ENCODE measurements at places on chromosomes 1 and 21. TPM values are rescaled to one million over a fixed set of nuclear protein-coding genes. Genes with fewer than 3 reads are reported as not detected.

CA6 gene
- 3.5 TPM for total RNA-seq

SETSIP gene
- not detected for total RNA-seq

SPRR2G gene
- not detected for total RNA-seq

OLIG2 gene
- total RNA-seq, result not detected

KCNE1 gene
- not detected for total RNA-seq

CELA2B gene
- total RNA-seq, result not detected

EVA1C gene
- 11.1 TPM for total RNA-seq

DNA sequence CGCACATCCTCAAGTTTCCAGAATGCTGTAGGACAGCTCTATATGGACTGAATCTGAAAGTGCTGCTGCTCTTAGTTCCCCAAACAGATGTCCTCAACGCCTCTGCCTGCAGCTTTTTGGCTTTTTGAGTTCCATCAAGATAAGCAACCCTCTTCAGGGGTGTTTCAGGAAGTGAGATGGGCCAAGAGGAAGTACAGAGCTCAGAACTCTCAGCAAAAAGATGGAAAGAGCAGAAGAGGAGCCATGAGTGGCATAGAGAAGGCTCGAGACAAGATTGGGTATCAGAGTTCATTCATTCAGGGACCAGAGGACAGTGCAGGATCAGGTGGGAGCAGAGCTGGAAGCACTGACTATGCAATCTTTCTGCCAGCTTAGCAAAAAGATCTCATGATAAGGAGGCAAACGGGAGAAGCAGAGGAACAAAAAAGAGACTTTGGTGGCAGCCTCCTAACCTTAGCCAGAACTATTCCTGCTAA, at the start of the genes ADORA3 and TMIGD3:
TSS of gene ADORA3 (minus strand) at position 49 of the 476 bp plus-strand sequence. CDS start 279 bp downstream, outside the sequence.
TSS of gene TMIGD3 (minus strand) at position 49 of the 476 bp plus-strand sequence. CDS start 279 bp downstream, outside the sequence.
- DNase-seq, result no peak
- no peak within 1 kb of the TSS for H3K4me3 ChIP-seq
- no peaks in the 10 kb centered on the region for H3K27me3 ChIP-seq
- H3K27ac ChIP-seq, result no peak within 1 kb of the TSS
- peaks cover 48% of the 10 kb centered on the region for H3K4me1 ChIP-seq

GRCh38 chr1:215031392-215031791, 51.1 kb upstream of the KCNK2 start:
- no peak overlapping the region for H3K27ac ChIP-seq
- no peaks in the 10 kb centered on the region for H3K4me1 ChIP-seq
- no peak overlapping the region for H3K4me3 ChIP-seq
- H3K36me3 ChIP-seq, result no peaks in the 10 kb centered on the region
- peaks cover 5% of the 10 kb centered on the region for H3K27me3 ChIP-seq

GRCh38 chr1:176878750-176879536, 285.6 kb downstream of the ASTN1 start:
- H3K4me3 ChIP-seq, result no peak overlapping the region
- no peaks in the 10 kb centered on the region for H3K36me3 ChIP-seq
- H3K27ac ChIP-seq, result no peak overlapping the region

DNA sequence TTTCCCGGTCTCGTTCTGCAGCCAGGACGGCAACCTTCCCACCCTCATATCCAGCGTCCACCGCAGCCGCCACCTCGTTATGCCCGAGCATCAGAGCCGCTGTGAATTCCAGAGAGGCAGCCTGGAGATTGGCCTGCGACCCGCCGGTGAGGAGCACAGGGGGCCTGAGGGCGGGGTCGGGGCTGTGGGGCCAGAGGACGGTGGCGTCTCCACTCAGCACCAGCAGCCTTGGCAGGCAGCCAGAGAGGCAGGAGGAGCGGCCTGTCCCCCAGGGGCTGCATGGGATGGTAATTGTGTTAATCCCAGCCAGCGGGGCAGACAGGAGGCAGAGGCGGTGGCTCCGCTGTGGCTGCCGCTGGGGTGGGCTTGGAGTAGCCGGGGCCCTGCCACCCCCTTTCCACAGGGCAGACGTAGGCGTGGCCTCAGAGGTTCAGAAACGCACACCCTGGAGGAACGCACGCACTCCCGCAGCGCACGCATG, 12.1 kb downstream of the SAMD11 start:
- no peak for DNase-seq
- no peak overlapping the region for H3K4me3 ChIP-seq
- no peaks in the 10 kb centered on the region for H3K36me3 ChIP-seq
- H3K27ac ChIP-seq, result no peak overlapping the region
- H3K27me3 ChIP-seq, result peaks cover 26% of the 10 kb centered on the region

GRCh38 chr1:231596337-231596791, 30.2 kb upstream of the DISC1 start:
- no peaks in the 10 kb centered on the region for H3K27me3 ChIP-seq
- no peak overlapping the region for H3K4me3 ChIP-seq
- H3K4me1 ChIP-seq, result peaks cover 10% of the 10 kb centered on the region

DNA sequence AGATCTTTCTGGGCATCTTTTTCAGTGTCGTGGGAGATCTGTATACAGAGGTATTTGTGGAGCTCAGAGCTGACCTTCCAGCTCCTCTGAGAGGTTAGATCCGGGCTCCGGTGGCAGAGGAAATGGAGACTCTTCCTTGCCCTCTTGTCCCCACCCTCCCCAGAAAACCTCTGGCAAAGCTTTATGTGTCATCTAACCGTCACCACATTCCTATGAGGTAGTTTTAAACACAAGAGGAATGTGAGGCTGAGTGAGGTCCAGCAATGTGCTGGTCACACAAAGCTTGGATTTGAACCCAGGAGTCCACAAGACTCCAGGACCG, 1.2 kb downstream of the CD160 start:
- H3K4me3 ChIP-seq, result peak overlapping the region; percentile 72
- no peaks in the 10 kb centered on the region for H3K36me3 ChIP-seq
- DNase-seq, result no peak
- H3K4me1 ChIP-seq, result peaks cover 38% of the 10 kb centered on the region
- H3K27me3 ChIP-seq, result peaks cover 12% of the 10 kb centered on the region
- peak overlapping the region; percentile 60 for H3K27ac ChIP-seq

DNA sequence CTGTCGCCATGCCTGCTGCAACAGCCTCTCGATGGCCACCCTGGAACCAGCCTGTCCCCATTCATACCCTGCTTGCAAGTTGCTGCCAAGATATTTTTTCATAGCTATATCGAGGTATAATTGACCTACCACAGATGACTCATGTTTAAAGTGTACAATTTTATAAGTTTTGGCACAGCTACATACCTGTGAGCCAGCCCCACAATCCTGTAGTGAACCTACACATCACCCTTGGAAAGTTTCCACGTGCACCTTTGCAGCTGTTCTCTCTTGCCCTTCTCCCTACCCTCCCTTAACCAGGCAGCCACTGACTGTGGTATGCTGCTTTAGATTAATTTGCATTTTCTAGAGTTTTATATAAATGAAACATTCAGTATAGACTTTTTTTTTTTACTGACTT, 23.0 kb upstream of the KCNJ6 start:
- peaks cover 3% of the 10 kb centered on the region for H3K27me3 ChIP-seq
- no peak for DNase-seq
- no peaks in the 10 kb centered on the region for H3K4me1 ChIP-seq
- no peak overlapping the region for H3K4me3 ChIP-seq
- no peak overlapping the region for H3K27ac ChIP-seq
- H3K36me3 ChIP-seq, result no peaks in the 10 kb centered on the region

DNA sequence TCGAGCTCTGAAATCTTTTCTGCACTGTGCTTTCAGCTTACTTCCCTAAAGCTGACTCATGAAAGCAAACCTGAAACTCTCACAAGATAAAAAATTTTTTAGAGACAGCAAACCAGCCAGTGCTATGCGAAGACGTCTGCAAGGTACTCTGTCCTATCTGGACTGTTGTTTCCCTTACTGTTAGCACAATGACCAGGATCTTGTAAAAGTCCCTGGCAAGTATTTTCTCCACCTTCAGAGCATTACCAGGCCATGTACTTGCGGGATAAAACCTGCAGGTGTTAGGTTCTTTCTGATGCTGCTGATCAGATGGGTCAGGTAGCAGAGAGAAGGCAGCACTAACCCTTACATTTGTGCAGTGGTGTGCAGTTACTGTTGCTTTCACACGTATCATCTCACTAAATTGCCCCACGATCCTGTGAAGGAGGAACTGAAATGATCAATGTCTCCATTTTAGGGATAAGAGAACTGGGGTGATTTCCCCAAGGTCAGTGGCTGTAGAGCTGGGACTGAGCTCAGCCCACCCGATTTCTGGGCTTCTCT, 56.6 kb downstream of the PLXNA2 start:
- no peak overlapping the region for H3K27ac ChIP-seq
- H3K4me3 ChIP-seq, result no peak overlapping the region
- H3K27me3 ChIP-seq, result peaks cover 10% of the 10 kb centered on the region

DNA sequence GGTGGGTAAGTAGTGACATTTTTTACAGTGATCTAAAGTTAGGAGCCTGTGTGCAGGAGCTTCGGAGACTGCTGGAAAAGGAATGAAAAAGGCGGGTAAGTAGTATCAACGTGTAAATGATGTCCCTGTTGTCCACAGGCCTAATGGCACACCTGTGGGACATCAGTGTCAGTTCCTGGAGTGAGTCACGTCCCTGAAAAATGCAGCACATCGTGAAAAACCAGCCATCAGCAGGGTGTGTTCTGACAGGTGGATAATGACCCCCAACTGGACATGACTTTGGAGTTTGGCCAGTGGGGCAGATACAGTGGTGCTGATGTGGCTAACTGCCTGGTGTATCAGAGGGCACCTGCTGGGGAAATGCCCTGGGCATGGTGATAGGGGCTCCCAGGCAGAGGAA, 12.0 kb upstream of the PRDM15 start:
- no peaks in the 10 kb centered on the region for H3K27me3 ChIP-seq
- H3K4me3 ChIP-seq, result no peak overlapping the region
- no peak for DNase-seq
- no peaks in the 10 kb centered on the region for H3K36me3 ChIP-seq
- H3K4me1 ChIP-seq, result peaks cover 9% of the 10 kb centered on the region

DNA sequence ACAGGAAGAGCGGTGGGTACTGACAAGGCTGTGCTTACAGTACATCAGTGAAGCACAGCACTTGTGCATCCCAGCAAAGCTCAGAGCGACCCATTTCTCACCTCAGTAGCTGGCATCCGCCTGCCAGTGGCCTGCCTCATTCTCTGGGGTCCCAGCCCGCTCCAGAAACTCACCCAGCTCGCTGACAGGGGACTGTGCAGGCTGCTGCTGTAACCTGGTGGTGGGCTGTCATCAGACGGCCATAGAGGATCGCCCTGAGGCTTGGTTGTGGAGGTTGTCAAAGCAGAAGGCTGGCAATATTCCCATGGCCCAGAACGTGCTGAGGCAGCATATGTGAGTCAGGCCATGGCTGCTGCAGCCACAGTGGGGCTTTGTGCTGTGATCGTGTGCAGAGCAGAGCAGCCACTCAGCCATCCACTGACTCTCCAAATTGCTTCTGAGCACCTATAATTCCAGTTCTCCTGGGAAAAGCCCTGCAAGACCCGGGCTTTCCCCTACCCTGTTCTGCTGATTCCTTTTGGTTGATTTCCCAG, 13.6 kb upstream of the GPR137B start:
- no peaks in the 10 kb centered on the region for H3K36me3 ChIP-seq
- peaks cover 17% of the 10 kb centered on the region for H3K27me3 ChIP-seq
- no peak overlapping the region for H3K27ac ChIP-seq
- no peak overlapping the region for H3K4me3 ChIP-seq

- peak overlapping the region; percentile 91 for H3K27ac ChIP-seq
- H3K27me3 ChIP-seq, result no peaks in the 10 kb centered on the region
- peak overlapping the region; percentile 92 for H3K4me3 ChIP-seq
Observed at GRCh38 chr1:145961425-145962156, 2.8 kb downstream of the ANKRD34A start.

DNA sequence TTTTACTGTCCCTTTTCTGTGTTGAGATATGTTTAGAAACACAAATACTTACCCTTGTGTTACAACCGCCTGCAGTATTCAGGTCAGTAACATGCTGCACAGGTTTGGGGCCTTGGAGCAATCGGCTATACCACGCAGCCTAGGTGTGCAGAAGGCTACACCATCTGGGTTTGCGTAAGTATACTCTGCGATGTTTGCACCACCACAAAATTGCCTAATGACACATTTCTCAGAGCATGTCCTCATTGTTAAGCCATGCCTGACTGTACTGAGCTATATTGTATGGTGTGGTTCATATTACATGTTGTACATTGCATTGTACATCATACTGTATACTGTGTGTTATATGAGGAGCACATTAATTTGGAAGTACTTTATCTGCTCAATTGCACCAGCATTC, 247.4 kb downstream of the RHOU start:
- no peaks in the 10 kb centered on the region for H3K4me1 ChIP-seq
- DNase-seq, result no peak
- H3K4me3 ChIP-seq, result no peak overlapping the region
- no peak overlapping the region for H3K27ac ChIP-seq

- peaks cover 1% of the 10 kb centered on the region for H3K4me1 ChIP-seq
- H3K27me3 ChIP-seq, result no peaks in the 10 kb centered on the region
- no peak overlapping the region for H3K27ac ChIP-seq
- no peak for DNase-seq
Observed at GRCh38 chr1:246394121-246394520, 113.0 kb downstream of the SMYD3 start.

DNA sequence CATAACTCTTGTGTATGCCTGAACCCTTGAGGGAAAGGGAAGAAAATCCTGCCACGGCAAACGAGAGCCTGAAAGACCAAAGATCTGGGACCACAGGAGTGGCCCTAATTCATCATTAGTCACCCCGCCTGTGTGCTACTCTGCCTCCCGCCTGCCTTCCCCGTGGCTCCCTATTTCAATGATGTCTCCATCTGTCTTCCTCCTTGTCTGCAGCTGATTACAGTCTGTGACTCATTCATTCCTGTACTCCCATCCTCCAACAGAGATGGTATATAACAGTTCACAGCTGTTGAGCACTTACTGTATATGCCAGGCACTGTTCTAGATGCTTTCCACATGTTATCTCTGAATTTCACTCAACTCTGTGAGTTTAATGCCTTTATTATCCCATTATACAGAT, 96.6 kb downstream of the SEC16B start:
- H3K27me3 ChIP-seq, result no peaks in the 10 kb centered on the region
- H3K4me1 ChIP-seq, result no peaks in the 10 kb centered on the region
- no peaks in the 10 kb centered on the region for H3K36me3 ChIP-seq
- no peak overlapping the region for H3K27ac ChIP-seq
- no peak for DNase-seq
- H3K4me3 ChIP-seq, result no peak overlapping the region

DNA sequence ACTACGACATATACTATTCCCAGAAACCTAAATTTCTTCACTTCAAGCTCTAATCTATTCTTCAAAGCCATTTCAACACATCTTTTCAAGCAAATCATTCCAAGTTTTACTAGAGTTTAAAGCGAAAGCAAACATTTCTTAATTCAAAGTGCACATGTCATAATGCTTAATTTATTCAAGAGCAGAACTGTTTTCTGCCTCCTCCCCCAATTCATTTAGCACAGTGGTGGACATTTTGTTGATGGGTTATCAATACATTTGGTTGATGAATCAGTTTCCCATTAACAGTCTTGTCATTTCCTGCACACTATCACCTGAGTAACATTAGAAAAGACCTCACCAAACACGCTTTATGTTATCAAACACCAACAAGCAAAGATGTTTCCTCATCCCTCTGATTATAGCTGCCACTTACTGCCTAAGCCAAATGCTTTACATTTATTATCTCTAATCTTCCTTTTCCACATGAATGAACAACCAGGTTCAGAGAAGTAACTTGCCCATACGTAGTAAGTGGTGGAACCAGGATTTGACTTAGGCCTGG, 2.0 kb downstream of the SRSF4 start:
- peaks cover 46% of the 10 kb centered on the region for H3K4me1 ChIP-seq
- no peak for DNase-seq
- peak overlapping the region; percentile 98 for H3K27ac ChIP-seq
- peaks cover 43% of the 10 kb centered on the region for H3K36me3 ChIP-seq
- H3K4me3 ChIP-seq, result peak overlapping the region; percentile 83
